ENCODE measurements at places on chromosomes 6 and 20. TPM values are rescaled to one million over a fixed set of nuclear protein-coding genes. Genes with fewer than 3 reads are reported as not detected.

DNA sequence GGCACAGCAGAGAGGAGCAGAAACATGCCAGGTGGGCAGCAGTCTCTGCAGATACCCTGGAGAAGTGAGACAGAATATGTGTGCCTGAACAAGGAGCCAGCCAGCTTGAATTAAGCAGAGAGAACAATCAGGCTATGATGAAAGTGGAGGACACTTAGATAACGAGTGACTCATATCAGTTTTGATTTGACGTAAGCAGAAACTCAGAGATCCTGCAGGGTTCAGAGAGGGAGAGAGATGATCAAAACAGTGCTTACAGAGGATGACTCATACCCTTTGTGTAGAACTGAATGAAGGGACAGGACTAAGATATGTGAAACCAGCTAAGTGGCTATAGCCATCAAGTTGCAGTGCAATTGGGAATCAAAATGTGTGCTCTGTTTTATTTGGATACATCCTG is 300.7 kb downstream of the TENT5A start:
- peak; percentile 85 for DNase-seq

GRCh38 chr6:122495612-122496011 is 24.0 kb upstream of the SERINC1 start:
- DNase-seq = no peak

GRCh38 chr20:56358070-56358469 is 704 bp upstream of the FAM210B start:
- no peak for DNase-seq

DNA sequence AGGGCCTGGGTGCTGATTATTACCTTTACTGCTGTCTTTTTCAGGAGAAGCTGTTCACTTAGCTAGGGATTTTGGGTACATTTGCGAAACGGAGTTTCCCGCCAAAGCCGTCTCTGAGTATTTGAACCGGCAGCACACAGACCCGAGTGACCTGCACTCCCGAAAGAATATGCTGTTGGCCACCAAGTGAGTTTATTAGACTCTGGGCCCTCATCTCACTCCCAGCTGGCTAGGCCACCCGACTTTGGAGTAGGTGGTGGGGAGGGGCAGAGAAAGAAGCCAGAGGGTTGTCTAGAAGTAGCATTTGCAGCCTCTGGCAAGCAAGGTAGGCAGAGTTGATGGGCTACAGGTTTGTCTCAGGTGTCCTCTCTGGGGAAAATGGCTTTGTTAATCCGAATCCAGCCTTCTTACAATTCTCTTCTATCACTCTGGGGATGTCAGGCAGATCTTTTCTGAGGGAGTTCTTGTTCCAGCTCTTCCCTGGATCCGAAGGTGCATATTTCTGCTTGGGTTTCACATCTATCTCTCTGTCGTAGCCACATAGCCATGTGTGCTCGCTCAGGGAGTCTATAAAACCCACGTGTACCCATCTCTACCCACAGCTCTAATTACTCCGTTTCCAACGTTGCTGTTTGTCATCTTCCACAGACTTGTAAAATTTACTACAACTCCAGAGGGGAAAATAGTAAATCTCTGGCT is 21.6 kb downstream of the TFAP2B start:
- no peak for DNase-seq

DNA sequence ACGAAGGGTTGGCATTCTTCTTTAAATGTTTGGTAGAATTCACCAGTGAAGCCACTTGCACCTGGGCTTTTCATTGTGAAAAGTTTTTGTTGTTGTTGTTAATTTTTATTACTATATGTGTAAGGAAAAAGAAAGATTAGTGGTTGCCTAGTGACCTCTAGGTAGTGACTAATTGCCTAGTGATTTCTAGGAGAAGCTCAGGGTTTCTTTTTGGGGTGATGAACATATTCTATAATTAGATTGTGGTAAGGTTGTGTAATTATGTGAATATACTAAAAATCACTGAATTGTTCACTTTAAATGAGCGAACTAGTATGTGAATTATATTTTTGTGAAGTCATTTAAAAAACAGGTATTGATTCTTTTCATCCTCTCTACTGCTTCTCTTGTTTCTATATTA is 123.8 kb upstream of the TMEM170B start:
- DNase-seq = no peak

- DNase-seq = no peak
Measured at GRCh38 chr20:20466341-20466879, 98.5 kb downstream of the INSM1 start.

DNA sequence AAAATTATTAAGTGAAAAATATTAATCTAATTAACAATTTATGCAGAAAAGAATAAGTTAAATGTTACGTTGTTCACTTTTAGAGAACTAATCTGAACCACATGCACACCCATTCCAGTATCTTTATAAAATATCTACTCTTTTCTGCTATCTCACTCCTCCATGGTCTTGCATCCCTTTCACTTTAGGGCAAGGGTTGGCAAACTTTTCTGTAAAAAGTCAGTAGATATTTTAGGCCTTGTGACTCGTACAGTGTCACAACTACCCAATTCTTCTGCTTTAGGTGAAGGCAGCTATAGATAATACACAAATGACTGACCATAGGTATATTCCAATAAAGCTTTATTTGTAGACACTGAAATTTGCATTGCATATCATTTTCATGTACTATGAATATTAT is 39.7 kb upstream of the SUPT3H start:
- no peak for DNase-seq

DNA sequence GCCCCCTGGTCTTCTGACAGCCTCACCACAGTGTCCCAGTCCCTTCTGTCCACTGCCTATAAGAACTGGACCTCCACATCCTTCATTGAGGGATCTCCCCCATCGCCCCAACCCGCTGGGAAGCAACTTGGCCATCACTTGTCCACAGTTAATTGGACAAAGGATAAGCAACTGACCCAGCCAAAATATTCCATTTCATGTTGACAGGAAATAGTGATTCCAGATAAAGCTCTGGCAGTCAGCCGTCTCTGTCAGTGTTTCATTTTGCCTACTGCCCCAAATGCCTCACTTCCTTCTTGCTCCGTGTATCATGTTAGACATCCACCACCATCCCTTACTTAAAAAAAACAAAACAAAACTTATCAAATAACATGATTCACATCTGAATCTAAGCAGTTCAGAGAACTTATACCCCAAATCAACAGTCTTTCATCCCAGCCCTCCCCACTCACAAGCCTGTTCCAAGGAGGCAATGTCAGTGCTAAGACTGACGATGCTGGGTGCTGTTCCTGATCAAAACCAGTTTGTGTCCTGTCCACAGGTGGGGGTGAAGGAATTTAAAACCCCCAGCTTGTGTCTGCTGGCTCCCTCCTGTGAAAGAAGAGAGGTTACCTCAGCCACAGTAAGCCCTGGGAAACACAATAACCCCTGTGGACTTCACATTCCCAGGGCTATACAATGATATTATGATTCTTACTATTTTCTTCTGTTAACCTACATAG is 162.5 kb downstream of the WDR27 start:
- no peak for DNase-seq

DNA sequence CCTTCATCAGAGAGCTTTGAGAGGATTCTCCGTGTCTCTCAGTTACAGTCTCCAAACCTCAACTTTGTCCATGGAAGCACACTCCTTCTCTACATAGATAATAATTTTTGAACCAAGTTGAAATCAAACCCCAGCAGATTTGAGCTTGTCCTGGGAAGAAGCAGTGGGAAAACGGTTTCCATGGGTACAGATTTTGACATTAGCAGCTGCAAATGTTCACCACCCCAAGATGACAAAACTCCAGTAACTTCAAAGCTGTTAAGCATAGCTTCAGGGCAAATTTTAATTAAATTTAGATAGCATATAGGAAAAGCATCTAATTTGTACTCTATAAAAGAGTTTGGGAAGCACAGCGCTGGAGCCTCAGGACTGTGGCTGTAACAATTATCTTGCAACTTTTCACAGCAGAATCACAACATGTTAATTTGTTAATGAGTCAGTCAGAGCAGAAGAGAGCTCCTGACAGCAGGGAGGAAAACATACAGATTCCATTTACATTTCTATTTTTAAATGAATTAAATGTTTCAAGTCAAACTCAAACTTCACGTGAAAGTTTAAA is 240.7 kb downstream of the BMP7 start:
- no peak for DNase-seq

- no peak for DNase-seq
Measured at GRCh38 chr6:129753422-129753821, 43.4 kb upstream of the ARHGAP18 start.

DNA sequence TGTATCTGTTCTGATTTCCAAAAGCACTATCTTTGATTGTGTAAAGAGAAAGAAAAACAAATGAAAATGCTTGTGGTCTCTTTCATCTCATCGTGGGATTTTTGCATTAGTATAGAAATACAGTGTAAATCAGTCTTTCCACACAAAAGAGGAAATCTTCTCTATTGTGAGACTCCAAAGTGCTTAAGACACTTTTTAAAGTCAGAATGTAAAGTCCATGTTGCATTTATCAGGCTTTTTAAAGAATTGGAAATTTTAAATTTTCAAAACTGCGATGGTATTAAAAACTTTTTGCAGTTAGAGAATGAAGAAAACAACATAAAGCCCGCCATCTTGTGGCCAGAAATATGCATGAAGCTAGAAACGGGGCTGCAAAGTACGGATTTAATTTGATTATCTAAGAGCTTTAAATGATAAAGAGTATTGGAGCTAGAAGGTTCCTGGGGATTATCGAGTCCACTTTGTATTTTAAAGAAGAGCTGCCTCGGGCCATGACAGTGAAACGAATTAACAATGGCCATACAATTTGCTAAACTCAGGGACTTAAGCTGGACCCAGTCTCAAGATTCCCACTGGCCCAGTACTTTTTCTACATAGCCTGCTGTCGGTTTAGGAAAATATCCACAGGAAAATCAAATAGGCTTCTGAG is 339.6 kb downstream of the ARHGAP18 start:
- DNase-seq = peak; percentile 18

DNA sequence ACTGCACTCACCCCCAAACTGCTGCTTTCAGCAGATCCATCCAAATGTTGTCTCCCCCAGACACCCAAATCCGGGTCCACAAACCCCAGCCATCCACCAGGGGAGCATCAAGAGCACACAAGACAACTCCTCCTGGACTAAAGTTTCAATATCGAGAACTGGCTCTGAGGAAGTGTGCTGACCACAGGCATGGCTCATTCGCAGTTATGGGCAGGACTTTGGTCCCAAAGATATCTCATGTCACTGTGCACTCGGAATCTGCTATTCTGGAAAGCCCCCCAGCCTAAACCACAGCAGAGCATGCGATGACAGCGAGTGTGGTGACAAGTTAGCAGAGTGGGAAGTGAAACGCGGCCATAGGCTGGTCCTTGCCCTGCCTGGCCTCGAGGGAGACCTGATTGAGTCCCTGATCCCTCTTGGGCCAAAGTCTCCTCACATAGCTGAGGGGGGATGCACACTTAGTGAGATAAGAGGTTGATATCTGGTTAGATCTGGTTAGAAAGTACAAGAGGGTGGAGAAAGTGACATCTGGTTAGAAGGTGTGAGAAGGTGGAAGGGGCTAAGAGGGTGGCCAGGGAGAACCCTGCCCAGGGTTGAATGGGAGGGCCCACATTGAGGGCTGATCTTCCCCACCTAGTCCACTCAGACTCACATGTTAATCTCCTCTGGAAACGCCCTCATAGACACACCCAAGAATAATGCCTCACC is 149.7 kb downstream of the MRPL14 start:
- no peak for DNase-seq

- no peak for DNase-seq
Measured at GRCh38 chr20:47654370-47654769, 130.9 kb downstream of the SULF2 start.

DNA sequence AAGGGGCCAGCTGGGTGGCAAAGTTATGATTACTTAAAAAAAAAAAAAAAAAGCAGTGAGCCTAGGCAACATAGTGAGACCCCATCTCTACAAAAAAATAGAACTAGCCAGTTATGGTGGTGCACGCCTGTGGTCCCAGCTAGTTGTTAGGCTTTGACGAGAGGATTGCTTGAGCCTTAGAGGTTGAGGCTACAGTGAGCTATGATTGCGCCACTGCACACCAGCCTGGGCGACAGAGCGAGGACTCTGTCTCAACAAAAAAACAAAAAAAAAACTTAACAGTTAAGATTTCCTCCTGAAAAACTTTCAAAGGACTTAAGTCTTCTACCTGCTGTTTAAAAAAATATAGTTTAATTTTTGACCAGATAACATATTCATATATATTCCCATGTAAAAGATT is 2.4 kb downstream of the GTSF1L start:
- no peak for DNase-seq

GRCh38 chr6:136517002-136517401 is 33.2 kb downstream of the MAP7 start:
- DNase-seq = no peak

- DNase-seq = no peak
Measured at GRCh38 chr6:141736104-141736503, 396.6 kb upstream of the GJE1 start.

DNA sequence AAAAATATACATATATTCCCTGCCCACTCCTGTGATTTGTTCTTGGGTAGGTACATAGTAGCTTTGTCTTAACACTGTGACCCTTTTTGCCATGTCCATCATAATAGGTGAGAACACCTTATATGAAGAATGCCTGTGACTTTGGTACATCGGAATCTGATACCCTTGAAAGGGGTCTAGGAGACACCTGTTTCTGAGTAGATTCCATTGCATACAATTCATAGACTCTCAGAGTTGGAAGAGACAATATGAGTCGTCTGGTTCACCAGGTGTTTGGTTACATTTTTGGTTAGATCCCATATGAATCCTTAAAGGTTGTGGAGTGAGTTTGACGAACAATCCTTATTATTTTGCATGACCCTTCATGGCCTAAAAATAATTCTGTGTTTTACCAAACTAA is 36.3 kb downstream of the RNF144B start:
- no peak for DNase-seq

Gene TUBB2A
- 138 TPM for polyA plus RNA-seq

Gene SIGLEC1
- not detected for polyA plus RNA-seq

Gene NXT1
- 19.5 TPM for polyA plus RNA-seq

Gene TINAG
- not detected for polyA plus RNA-seq

Gene ZNF831
- not detected for polyA plus RNA-seq

Gene LRRN4
- 0.02 TPM for polyA plus RNA-seq

Gene SLC17A3
- not detected for polyA plus RNA-seq

Gene PPP1R3G
- 0.11 TPM for polyA plus RNA-seq

Gene CAGE1
- not detected for polyA plus RNA-seq

Gene CDH22
- not detected for polyA plus RNA-seq

Gene ITPR3
- polyA plus RNA-seq = 4.4 TPM

Gene BANF2
- polyA plus RNA-seq = not detected

Gene PRR18
- not detected for polyA plus RNA-seq

Gene UFL1
- polyA plus RNA-seq = 12.9 TPM
